NCI-H526 (cell line): ENCODE measurements at places on chromosomes 5 and 9.

DNA sequence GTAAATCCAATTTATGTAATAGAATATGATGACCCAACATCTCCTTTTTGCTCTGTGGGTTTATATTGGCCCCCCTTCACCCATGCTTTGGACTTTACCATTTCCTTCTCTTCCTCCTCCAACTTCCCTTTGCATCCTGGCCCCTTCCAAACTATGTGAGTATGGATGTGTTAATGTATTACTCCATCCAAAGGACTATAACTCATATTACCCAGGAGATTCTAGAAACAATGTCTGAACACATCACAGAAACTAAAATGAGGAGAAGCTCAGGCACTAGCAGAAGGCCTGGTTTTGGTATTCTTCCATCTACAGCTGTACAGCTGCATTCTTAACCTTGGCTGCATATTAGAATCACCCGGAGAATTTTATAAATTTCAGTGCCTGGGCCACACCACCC is 110.7 kb downstream of the PDE4D start:
- no peak for DNase-seq

DNA sequence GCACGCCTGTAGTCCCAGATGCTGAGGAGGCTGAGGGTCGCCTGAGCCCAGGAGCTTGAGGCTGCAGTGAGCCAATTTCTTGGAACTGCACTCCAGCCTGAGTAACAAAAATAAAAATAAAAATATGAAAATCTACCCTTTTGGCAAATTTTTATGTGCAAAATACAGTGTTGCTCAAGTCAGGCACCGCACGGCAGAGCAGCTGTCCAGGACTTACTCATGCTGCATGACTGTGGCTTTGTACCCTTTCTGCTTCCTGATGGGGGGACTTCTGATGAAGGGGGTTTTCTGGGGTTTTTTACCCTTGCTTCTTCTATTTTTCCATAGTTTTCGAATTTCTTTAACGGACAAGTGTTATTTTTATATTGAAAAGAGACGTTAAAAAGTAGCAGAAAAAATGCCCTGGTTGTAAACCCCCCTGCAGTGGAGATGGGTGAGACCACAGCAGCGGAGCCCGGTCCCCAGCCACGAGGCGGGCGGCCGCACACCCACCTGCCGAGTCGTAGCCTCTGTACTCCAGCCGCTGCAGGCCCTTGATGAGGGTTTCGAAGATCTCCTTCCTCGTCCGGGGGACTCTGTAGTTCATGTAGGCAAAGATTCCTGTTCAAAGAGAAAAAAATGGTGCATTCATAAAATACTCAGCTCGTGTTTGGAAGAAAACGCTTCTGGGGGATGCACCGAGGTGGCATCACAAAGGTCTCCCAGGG is 15.0 kb downstream of the GFPT2 start:
- DNase-seq: no peak

- DNase-seq: no peak
These were observed 324.8 kb downstream of the CYLC2 start for GRCh38 chr9:103319979-103320378.

- no peak for DNase-seq
These were observed 60.5 kb upstream of the ENTREP1 start for GRCh38 chr9:69264526-69264925.

- DNase-seq: no peak
These were observed 88.9 kb downstream of the PAM start for GRCh38 chr5:102843997-102844396.

DNA sequence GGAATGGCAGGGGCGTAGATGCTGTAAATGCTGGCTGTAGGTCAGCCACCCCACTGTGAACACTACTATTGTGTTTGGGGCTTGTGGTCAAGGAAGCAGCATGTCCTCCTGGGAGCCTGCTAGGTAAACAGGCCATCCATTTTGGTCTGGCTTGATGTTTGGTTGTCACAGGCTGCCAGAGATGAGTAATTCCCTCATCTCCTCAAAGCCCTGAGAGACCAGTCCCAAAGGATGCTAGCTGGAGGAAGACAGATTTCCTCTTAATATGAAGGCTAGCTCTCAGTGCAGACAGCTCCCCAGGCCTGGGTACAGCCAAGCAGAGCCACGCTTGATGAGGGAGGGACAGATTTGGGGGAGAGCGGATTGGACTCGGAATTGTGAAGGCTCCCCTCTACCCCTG is 72.5 kb upstream of the MAP1B start:
- no peak for DNase-seq

- DNase-seq: no peak
These were observed 177.2 kb upstream of the MAP3K1 start for GRCh38 chr5:56638061-56638621.

GRCh38 chr9:16214677-16215352 is 655.7 kb downstream of the BNC2 start:
- no peak for DNase-seq

GRCh38 chr5:158849219-158849791 is 250.4 kb downstream of the EBF1 start:
- no peak for DNase-seq

DNA sequence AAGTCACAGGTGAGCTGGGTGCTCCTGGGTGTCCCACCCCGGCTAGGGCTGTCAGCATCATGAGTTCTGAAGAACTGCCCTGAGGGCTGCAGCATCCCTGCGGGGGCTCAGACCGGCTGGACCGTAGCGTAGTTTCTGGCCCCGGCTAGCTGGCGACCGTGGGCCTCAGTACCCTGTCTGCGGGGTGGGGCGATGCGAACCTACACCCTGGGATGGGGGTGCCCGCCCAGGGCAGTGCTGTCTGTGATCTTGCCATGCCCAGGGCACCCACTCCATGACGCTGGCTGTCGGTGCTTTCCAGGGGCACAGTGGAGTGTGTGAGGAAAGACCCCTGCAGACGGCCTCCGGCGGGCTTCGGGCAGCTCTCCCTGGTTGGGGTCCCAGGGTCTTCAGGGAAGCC is 66.5 kb upstream of the IRX4 start:
- no peak for DNase-seq

DNA sequence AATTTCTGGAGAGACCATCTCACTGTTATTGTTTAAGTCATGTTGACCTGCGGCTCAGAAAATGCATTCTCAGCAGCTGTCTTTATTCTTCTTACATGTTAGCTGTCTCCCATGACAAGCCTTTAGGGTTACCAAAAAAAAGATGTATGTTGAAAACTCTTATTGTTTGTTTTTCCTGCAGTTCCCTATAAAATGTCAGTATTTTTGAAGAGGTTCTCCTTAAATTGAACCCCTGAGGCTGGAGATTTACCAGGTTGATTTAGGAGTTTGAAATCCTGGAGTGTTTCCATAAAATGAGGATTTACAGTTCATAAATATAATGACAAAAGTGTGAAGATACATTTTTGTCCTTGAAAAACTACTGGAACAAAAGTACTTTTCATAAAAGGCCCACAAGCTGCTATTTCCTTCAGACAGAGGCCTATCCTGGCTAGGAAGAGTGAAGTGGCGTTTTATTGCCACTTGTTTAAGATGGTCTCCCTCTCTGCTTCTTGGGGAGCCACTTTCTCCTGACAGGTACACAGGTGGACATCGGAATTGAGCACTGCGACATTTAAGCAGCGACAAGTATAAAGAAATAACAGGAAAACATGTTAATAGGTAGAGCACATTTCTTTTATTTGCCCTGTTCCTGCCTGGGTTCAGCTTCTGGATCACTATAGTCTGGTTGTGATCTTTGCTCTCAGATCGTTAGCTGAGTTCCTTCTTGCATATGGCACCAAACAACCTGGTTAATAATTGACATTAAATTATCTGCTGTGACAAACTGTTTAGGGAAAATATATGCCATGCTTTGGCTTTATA is 344.8 kb upstream of the RPS23 start:
- no peak for DNase-seq

DNA sequence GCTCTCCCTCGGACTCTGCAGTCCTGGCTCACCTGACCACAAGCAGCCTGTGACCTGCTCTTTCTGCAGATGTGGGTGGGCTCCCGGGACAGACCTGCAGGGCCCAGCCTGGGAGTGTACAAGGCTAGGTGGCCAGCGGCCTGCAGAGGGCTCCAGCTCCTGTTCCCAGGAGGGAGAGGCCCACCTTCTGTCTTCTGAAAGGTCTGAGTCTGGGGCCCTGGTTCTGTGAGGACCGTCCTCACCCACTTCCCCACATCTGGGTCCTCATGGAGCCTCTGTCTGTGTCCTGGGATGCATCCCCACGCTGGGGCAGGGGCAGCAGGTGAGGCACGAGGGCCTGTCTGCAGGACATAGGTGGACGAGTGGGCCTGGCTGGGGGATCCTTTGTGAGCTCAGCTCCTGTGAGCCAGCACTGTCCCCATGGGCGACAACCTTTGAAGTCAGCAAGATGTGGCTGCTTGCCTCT is 43.7 kb downstream of the PHF2 start:
- no peak for DNase-seq

DNA sequence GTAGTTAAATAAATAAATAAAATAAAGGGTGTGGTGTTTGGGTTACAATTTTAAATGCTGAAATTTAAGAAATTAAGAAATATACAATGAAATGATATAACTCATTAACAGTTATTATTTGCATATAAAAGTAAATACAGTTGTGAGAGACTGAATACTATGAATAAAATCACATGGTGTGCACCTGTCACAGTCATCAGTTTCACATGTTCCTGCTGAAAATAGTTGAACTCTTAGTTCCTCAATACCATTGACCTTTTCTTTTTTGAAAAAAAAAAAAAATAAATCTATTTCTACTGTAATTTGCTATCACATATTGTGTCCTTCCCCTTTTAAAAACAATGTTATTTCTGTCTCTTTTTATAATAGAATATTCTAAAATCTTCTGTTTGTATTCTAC is 130.9 kb upstream of the CHD1 start:
- DNase-seq: no peak

- no peak for DNase-seq
These were observed 583.6 kb downstream of the TMEM38B start for GRCh38 chr9:106277966-106278365.

DNA sequence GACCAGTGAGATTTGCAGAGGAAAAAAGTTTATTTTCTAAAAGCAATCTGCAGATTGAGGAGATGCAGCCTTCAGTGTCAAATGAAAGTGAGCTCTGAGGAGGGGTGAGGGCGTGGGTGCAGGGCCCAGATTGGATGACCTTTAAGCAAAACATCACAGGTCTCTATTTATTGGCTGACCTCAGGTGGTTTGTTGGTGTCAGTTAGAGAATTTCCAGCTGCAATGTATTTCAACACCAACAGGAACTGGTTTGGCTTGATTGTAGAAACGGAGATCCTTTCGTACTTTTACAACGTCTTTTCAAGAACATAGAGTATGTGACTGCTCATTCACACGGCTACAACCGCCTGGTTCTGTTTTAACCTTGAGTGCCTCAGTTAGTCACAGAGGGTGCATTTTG is 1069.1 kb downstream of the EFNA5 start:
- DNase-seq: no peak

GRCh38 chr5:133995341-133995740 is 9.4 kb downstream of the VDAC1 start:
- DNase-seq: no peak

- no peak for DNase-seq
These were observed 134.9 kb upstream of the MPDZ start for GRCh38 chr9:13414349-13414748.

GRCh38 chr9:69442486-69442885 is 117.5 kb downstream of the ENTREP1 start:
- no peak for DNase-seq

GRCh38 chr5:12313602-12314001 is 409.4 kb upstream of the CTNND2 start:
- DNase-seq: no peak

- no peak for DNase-seq
These were observed 182.2 kb downstream of the TRIO start for GRCh38 chr5:14325369-14325768.

- DNase-seq: peak; percentile 93
These were observed 1.7 kb upstream of the ARRDC3 start for GRCh38 chr5:91384671-91385430.

DNA sequence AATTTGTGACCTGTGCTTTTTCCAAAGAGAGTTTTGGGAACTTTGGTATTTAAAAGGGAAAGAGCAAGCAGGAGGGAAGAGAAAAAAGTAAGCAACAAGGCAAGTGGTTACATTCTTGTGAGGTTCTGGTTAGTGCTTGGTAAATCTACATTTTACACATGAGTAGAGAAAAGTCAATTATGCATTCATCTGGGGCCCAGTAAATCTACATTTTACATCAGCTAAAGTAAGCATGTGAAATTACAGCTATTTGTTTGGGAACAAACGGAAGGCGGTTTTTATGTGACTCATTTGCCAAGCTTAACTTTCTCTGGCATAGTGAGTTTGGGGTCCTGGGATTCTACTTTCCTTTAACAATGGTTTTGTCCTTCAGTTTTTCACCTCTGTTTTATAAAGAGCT is 102.2 kb downstream of the SNX18 start:
- no peak for DNase-seq

- no peak for DNase-seq
These were observed 207.2 kb downstream of the GOLPH3 start for GRCh38 chr5:31966936-31967335.

DNA sequence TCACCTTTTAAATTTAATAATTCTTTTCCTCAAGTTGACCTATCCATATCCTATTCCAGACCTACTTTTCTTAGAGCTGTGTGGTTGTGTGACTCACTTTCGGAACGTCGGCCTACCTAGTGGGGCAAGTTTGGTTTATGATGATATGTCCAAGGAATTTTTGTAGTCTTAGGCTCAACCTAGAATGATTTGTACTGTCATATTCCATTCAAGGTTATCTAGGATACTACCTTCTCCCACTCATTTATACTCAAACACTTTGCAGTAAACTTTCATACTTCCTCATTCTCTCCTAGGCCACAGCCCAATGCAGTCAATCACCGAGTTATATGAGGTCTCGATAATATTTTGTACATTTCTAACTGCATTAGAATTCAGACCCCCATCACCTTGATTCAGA is 61.9 kb downstream of the PIK3R1 start:
- no peak for DNase-seq

- no peak for DNase-seq
These were observed 25.9 kb downstream of the ZDHHC11B start for GRCh38 chr5:758698-759053.

- no peak for DNase-seq
These were observed 12.4 kb downstream of the ZNF474 start for GRCh38 chr5:122141751-122142150.

DNA sequence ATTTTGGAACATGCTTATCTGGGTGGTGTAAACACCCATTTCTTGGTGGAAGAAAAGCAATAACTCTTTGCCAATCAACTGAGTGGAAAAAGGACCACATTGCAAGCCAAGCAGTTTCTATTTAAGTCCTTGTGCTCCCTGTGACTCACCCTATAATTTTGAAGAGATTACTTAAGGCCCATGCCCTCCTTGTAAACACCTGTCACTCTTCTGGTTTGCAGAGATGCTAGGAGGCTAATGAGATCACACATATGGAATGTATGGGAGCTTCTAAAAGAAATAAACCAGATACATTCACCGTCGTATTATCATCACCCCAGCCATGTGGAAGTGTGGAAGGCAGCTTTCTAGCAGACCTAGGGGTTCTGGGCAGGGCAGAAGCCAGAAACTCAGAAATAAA is 337.1 kb downstream of the GADD45G start:
- DNase-seq: no peak
